ENCODE measurements at places on chromosomes 5 and 9.

GRCh38 chr5:43839218-43839617, 236.2 kb downstream of the NNT start:
- no peak for DNase-seq

DNA sequence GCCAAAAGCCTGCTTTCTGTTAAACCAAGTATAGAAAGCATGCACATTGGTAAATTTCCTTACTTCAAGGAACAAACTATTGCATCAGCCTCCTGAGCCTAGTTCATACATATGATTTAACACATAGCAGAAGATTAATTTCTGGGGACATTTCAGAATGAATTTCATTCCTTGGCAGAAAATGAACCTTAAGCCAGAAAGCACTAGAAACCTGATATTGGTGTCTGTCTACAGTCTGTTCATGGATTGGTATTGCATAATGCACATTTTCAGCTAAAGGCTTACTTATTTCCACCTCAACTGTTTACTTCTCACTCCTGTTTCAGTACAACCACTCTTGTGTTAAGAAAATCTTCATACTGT, 1471.8 kb upstream of the NUDT12 start:
- no peak for DNase-seq

- DNase-seq = no peak
These were observed 36.4 kb downstream of the ZCCHC9 start for GRCh38 chr5:81337803-81338202.

DNA sequence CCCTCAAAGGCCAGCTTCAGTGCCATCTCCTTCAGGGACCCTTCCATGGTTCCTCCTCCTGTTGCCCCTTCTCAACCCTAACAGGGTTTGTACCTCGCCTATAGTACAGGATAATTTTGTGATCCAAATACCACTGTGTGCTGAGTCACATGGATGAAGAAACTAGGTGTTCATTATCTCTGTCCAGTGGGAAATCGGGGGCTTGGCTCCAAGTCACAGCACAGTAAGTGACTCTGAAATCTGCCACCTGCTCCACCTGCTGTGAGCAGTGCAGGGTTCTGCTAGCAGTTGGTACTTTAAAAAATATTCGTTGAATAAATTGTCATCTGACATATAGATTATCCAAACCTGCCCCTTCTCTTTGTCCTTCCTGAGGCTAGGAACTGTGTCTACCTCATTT, 123.2 kb upstream of the OTULINL start:
- no peak for DNase-seq

DNA sequence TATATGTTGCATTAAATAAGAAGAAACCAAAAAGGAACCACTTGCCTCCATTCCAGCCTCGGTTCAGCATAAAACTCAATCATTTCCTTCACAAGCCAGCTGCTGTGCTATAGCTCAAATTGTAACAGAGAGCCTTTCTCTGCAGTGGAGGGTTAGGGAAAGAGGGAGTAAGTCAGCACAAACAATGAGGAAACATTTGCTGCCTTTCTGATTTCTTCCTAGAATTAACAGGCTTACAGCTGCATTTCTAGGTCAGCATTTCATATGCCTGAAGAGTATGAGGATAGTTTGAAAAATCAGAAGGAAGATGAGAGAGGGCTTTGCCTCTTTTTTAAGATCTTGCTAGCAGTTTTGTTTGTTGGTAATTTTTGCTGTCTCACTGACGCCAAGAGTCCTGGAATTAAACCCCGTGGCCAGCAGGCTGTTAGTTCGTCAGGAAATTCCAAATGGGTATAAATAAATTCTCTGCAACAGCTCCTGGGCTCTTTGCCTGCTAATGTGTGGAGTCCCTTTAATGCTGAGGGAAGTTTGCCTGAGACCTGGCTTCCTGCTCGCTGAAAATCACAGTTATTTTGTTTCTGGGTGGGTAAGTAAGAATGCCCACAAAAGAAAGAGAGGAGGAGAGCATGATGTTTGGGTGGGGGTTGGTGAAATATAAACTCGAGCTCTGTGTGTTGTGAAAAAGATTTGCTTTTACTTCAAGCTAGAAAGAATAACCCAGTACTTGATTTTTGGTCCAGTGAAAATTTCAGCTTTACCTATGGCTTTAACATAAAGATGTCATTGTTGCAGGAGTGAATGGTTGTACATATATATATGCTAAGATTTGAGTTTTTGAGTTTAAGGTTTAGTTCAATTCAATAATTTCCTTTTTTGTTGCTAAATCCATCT, 148.1 kb upstream of the DMRT1 start:
- no peak for DNase-seq

- no peak for DNase-seq
These were observed 51.0 kb upstream of the SUSD1 start for GRCh38 chr9:112226091-112226490.

DNA sequence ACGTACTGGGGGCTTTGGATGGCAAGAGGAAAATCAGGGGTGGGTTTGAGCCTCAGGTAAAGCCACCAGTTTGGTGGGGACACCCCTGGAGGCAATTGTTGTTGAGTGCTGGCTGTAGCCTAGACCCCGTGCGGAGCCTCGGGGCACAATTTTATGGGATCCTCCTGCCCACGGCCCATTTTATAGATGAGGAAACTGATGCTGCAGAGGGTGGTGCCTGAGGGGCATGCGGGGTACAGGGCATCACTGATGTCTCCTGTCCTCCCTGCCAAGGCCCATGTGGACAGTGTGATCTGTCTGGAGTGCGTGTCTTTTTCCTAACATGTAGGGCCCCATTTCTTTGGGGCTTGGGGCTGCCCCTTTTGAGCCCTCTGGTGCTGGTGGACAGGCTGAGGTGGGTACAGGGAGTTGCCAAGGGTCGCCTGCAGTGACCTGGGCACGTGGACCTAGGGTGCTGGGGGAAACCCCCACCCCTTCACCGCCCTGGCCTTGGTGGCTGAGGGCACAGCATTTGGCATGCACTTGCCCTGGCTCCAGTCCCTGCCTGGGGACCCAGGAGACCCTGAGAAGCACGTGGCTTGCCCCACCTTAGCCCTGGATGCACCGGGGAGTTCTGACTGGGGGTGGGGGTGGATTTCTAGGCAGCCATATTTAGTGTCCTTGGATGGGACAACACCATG, 22.1 kb downstream of the WNK2 start:
- DNase-seq = no peak

- DNase-seq = no peak
These were observed 28.8 kb upstream of the ISOC1 start for GRCh38 chr5:129065721-129066120.

GRCh38 chr5:133991171-133991910, 13.4 kb downstream of the VDAC1 start:
- no peak for DNase-seq

DNA sequence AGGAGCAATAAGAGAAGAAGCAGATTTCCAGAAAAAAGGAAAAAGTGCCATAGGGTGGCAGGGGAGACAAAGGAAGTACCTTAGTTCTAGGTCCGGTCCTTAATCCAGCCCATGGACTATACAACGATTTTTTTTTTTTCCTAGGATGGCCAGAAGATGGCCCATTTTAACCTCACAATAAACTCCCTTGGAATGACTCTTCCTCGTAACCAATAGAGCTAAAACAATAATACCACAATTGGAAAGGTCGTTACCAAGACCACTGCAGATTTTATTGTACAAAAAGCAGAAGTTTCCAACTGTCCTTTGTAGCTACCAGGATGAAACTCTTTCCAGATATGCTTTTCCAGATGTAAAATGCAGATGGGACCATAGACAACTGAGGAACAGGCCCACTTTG, 34.4 kb upstream of the SSBP2 start:
- no peak for DNase-seq

GRCh38 chr9:136086951-136087740, 7.9 kb downstream of the NACC2 start:
- DNase-seq = no peak

- no peak for DNase-seq
These were observed 25.7 kb upstream of the FAM81B start for GRCh38 chr5:95365302-95366095.

GRCh38 chr5:150931368-150931965, 26.7 kb upstream of the ZNF300 start:
- no peak for DNase-seq

- no peak for DNase-seq
These were observed 21.1 kb downstream of the BNIP1 start for GRCh38 chr5:173165177-173166016.

- no peak for DNase-seq
These were observed 45.6 kb upstream of the SLC25A51 start for GRCh38 chr9:37949576-37949975.

DNA sequence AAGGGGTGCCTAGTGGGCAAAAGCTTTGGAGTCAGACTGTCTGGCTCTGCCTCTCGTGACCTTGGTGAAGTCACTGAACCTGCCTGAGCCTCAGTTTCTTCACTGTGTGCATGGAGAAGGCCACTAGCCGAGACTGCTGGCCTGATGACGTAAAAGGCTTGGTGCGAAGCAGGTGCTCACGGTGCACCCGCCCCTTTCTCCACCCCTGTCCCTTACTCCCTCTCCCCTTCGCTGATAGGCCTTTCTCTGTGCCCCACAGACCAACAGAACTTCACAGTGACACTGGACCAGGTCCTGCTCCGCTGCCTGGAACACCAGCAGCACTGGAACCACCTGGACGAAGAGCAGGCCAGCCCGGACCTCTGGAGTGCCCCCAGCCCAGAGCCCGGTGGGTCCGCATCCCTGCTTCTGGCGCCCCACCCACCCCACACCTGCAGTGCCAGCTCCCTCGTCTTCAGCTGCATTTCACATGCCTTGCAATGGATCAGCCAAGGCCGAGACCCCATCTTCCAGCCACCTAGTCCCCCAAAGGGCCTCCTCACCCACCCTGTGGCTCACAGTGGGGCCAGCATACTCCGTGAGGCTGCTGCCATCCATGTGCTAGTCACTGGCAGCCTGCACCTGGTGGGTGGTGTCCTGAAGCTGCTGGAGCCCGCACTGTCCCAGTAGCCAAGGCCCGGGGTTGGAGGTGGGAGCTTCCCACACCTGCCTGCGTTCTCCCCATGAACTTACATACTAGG, 10.4 kb downstream of the FPGS start:
- DNase-seq = no peak
